AG04449 (cell line): ENCODE measurements at places on chromosomes 1 and 21.
A peak's percentile ranks its signal among the peaks of the same experiment; 100 is the strongest.

DNA sequence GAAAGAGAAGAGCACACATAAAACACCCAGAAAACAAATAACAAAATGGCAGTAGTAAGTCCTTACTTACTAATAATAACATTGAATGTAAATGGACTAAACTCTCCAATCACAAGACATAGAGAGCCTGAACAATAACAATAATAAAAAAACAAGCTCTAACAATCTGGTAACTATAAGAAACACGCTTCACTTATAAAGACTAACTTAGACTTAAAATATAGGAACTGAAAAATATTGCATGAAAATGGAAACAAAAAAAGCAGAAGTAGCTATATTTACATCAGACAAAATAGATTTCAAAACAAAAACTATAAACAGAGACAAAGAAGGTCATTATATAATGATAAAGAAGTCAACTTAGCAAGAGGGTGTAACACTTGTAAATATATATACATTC is 83.1 kb upstream of the LYPLAL1 start:
- no peak for DNase-seq

DNA sequence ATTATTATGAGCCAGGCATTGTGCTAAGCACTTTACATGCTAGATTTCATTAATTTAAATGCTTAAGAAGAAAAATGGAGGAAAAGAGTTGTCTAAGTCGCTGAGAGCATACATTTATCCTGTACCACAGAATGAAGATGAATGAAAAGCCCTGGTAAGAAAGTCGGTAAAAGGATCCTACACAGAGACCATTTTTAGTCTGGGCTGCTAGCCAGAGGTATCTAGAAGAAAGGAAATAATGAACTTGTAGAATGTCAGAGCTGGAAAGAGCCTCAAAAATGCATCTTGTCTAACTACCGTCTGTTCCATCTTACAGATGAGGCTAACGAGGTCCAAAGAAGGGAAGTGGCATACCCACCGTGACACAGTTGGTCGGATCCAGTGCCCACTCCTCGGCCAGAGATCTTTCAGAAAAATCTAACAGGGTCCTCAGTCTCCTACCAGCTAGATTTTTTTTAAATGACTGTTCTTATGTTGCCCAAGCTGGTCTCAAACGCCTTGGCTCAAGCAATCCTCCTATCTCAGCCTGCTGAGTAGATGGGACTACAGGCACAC is 12.2 kb upstream of the TNR start:
- DNase-seq = no peak

- no peak for DNase-seq
These were observed 247.5 kb downstream of the NRIP1 start for GRCh38 chr21:14817311-14817710.

- no peak for DNase-seq
These were observed 701 bp upstream of the INSRR start for GRCh38 chr1:156859523-156860112.

GRCh38 chr21:40422896-40423635 is 423.9 kb downstream of the DSCAM start:
- DNase-seq = no peak

GRCh38 chr21:42685036-42685435 is 31.6 kb downstream of the PDE9A start:
- DNase-seq = no peak

DNA sequence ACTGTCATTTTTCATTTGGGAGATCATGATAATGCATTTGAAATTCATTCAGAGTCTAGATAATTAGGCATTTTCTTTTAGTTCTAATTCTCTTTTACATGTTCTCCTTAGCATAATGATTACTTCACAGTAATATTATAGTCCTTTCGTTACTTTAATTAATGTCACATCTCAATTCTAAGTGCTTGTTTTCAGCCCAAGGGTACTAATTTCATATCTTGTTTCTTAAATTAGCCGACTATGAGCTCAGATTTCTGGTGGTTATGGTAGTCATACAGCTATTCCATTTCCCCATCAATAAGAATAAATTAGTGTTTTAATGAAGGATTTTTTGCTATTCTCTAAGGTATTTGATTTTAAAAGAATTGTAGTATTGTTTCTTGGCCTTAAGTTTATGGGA is 120.9 kb downstream of the NCAM2 start:
- no peak for DNase-seq

DNA sequence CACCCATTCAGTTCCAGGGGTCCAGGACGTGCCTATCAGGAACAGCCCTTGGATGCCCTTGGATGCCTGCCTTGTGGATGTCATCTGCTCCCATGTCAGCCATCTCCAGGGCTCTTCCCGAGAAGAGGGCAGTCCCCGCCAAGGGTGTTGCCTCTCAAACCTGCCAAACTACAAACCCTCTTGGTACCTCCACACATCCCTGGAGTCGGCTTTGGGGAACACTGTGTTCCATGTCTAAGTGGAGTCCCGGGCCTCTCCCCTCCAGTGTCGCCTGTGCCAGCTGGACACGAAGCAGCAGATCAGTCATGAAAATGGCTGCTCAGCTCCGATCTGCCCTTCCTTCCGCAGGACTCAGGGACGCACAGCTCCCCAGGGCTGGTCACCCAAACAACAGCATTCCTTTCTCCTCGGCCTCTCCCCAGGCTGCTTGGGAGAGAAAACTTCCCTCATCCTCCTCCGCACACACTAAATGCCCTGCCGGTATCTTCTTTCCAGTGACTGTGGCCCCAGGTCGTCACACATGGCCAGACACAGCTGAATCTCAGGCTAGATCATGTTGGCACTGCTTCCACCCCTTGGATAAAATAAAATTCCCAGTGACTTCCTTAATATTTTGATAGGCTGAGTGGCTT is 53.4 kb downstream of the GALNT2 start:
- DNase-seq = no peak

GRCh38 chr21:40770435-40771055 is 76.4 kb downstream of the DSCAM start:
- no peak for DNase-seq

- no peak for DNase-seq
These were observed 6.0 kb downstream of the VANGL2 start for GRCh38 chr1:160406131-160406968.

DNA sequence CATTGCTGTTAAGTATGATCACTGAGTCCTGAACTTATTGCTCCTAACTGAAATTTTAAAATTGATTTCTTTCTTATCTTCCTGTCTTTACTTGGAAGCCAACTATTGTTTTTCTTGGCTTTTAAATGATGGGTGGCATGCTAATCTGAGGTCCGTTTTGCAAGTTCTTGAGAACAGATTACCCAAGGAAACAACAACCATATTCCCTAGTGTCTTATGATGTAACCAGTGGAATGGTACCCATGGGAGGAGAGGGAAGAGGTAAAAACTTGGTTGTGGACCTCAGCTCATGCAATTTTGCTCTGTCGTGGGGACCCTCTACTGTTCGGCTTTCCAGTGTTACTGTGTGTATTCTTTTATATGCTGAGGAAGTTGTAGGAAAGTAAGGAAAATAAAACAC is 454.8 kb upstream of the ADAMTS5 start:
- no peak for DNase-seq

DNA sequence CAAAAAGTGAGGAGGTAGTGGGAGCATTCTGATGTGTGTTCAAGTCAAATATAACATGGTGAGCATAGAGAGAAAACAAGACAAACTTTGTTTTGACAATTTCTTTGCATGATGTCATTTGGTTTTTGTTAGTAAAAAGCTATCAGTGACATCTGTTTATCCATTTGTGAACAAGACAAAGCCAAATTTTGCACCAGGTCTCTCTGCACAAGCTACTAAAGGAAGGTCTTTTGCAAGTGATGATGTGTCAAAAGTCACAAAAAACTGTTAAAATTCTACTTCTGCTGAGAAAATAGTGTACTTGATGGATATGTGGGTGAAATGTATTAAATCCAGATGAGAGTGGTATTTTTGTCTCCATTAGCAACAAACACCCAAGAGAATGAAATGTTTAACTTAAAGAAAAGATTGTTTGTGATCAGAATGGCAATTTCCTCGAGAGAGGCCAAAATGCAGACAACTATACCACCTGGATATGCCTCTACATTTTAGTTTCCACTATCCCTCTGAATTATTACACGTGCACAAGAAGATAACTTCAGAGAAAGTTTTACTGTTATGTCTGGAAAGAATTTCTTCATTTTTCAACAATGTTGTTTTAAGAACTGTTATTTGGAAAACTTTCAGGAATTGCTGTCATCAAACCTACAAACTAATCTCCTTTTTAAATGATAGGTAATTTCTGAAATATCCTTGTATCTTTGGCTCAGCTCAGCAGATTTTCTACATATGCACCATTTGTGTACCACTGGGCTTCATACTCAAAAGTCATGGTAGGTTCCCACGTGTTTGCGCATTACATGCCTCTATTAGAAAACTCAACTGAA is 807.4 kb upstream of the ADGRL2 start:
- no peak for DNase-seq

DNA sequence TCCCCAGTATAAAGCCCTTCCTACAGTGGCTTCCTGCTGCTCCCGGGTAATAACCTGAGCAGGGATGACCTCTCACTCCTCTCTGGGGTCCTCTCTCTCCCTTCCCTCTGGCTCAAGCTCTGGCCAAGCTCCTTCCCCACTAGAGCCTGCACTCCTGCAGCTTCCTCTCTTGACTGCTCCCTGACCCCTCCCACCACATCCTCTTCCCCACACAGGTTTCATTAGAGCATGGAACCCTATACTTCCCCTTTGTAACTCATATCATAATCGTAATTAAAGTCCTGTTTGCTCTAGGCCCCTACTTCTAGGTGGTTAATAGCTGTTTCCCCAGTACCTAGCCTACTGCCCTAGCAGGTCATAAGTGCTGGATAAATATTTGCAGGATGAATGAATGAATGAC is 146.2 kb downstream of the C1orf21 start:
- no peak for DNase-seq

DNA sequence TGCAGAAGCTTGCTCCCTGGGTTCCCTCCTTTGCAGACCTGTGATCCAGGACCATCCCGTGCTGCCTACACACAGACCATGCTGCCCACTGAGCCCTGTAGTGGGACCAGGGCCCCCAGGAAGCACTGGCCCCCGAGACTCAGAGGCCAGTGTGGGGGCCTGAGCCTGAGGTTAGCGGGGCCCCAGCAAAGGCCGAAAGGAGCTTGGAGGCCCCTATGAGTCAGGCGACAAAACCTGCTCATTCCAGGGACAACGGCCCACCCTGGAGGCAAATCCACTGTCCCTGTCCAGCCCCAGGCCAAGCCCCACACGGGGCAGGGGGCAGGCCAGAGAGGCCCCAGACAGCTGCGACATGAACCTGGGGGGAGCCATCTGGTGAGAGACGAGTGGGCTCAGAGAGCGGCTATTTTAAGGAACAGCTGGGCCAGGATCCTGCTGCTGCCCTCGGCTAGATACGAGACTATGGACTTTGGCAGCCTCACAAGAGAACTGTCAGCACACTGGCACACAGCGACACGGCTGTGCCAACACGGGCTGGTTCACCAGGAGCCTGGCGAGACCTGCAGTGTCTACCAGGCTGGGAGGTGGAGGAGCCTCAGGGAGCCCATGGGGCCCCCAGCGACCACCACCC is 74.7 kb downstream of the ARHGEF16 start:
- no peak for DNase-seq

DNA sequence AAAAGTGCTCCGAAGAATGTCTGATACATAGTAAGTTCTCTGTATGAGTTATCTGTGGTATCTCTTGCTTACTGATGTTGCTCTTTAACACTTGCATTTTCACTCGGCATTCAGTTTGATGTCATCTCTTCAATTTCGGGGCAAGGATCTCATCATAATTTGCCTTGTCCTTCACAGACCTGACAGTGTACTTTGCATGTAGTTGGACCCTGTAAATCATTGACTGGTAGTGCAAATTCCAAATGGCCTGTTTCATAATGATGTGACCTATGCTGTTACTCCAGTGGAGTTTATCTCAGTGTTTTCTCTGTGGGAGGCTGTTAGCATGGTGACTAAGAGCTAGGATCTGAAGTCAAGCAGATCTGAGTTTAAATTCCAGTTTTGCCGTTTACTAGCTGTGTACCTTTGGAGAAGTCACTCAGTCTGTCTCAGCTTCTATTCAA is 34.2 kb upstream of the ABCD3 start:
- no peak for DNase-seq

DNA sequence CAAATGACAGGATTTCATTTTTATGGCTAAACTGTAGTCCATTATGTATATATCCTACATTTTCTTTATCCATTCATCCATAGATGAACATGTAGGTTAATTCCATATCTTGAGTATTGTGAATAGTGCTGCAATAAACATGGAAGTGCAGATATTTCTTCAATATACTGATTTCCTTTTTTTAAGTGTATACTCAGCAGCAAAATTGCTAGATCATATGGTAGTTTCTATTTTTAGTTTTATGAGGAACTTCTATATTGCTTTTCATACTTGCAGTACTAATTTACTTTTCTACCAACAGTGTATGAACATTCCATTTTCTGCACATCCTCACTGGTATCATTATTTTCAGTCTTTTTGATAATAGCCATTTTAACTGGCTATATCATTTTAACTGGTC is 30.1 kb downstream of the OR10J5 start:
- DNase-seq = no peak

DNA sequence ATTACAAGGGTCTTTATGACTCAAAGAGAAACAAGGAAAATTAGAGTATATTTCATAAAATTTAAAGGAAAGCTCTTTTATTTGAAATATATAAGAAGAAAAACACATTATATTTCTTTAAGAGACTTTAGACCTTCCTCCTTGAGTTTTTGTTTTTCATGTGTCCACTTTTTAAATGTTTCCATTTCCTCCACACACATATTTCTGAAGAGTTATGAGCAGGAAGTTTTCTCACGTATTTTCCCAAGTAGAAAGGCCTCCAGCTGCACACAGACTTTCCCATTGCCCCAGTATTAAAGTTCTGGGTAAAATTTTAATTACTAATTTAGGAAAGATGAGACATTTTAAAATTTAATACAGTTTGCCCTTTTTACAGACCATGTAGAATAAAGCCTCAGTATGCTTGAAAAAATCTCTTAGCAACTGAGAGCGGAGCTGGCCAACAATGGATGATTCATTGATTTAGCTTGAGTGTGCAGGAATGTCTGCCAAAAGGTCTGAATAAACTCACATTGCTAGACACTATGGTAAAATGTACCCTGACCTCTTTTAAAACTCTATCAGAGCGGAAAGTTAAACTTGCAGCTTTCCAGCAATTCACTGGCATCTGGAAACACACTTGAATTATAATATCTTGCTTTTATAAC is 57.9 kb downstream of the DDAH1 start:
- DNase-seq = peak; percentile 66

GRCh38 chr1:62435231-62436038 is 1.4 kb upstream of the USP1 start:
- no peak for DNase-seq
